Occipital lobe (tissue), 3 donors: ENCODE measurements at places on chromosomes 13 and 19. TPM values are rescaled to one million over a fixed set of nuclear protein-coding genes. Genes with fewer than 3 reads are reported as not detected.

Gene CRX
- total RNA-seq: not detected

Gene LILRA1
- 0.16 TPM for total RNA-seq

Gene LYL1
- 3.3 TPM for total RNA-seq

Gene PSG6
- not detected for total RNA-seq

Gene CEACAM8
- total RNA-seq: not detected

Gene GIPC3
- total RNA-seq: not detected

Gene SOHLH2
- 0.31 TPM for total RNA-seq

Gene VSIG10L
- total RNA-seq: 0.62 TPM

Gene DPP9
- 5.5 TPM for total RNA-seq

Gene NLRP5
- not detected for total RNA-seq

Gene HIPK4
- 0.16 TPM for total RNA-seq

Gene MEIOSIN
- total RNA-seq: not detected

Gene GRIN2D
- total RNA-seq: 2.5 TPM

Gene ZNF345
- 17.8 TPM for total RNA-seq

Gene AZU1
- 0.31 TPM for total RNA-seq

Gene SIGLEC9
- total RNA-seq: 0.78 TPM

Gene SIGLEC8
- 2.0 TPM for total RNA-seq

Gene MFSD12
- total RNA-seq: 32.9 TPM

Gene SEMA6B
- total RNA-seq: 32.0 TPM
